ENCODE measurements at places on chromosomes 5 and 9.

GRCh38 chr5:157290156-157290980, 24.4 kb downstream of the CYFIP2 start:
- DNase-seq = no peak

DNA sequence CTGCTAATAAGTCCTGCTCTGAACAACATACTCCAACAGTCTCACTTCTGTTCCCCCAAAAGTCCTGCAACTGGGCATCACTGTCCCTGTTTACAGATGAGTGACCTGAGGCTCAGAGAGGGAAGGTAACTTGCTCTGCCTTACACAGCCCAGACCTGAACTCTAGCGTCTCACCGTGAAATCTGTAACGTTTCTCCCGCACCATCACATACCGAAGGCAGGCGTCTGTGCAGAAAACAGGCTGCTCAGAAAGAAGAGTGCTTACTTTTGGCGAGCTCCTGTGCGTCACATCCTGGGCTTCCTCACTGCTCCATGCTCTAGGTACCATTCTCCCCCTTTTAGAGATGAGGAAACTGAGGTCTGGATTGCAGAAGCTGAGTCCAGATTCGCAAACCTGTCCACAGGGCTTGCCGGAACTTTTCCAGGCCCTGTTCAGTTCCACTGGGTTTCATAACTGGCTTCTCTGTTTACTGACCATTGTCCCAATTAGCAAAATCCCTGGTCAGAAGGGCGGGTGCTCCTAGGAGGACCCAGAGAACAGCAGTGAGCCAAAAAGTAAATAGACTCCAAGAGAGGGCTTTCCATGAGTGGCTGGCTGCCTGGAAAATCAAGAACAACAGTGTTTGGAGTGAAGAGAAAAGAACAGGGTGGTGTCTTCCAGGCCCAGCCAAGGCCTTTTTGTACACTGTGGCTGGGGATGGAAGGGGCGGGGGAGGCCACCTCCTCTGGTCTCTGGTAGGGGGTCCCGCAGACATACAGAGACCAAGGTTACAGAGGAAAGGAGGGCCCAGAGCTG, 27.1 kb downstream of the GSN start:
- no peak for DNase-seq

DNA sequence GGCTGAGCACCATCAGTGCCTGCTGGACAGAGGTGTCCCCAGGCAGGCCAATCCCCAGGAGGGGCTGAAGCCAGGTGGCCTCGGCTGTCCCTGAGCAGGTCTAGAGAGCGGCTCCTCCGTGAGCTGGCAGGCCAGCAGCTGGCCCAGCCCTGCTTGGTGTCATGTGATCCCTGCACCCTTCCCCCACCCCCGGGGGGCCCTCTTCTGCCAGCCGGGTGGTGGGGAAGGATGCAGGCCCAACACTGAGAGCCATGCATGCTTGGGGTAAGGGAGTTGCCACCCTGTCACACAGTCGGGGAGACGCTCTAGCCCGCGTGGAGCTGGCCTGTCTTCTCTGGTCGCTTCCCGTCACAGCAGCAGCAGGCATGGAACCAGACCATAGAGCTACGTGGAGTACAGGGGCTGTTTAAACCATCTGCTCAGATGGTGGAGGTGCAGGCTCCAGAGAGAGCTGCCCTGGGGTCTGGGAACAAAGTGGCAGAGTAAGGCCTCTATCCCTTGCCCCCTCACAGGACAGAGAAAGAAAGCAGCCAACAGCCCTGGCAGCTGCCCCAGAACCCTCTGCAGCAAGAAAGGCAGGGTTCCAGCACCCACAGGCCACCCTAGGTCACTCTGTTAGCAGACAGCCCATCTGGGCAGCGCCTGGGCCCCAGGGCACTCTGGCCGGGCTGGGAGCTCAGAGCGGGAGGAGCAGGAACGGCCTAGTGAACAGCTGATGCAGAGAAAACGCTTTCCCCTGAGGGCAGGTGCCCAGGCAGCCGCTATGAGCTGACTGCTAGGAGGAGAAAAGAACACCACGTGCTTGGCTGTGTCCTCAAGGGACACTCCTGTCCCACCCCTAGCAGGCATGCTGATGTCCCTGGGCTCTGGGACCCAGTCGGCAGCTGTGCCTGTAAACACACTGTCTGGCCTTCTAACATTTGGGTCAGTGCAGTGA, 6.8 kb downstream of the RALGDS start:
- peak; percentile 61 for DNase-seq

DNA sequence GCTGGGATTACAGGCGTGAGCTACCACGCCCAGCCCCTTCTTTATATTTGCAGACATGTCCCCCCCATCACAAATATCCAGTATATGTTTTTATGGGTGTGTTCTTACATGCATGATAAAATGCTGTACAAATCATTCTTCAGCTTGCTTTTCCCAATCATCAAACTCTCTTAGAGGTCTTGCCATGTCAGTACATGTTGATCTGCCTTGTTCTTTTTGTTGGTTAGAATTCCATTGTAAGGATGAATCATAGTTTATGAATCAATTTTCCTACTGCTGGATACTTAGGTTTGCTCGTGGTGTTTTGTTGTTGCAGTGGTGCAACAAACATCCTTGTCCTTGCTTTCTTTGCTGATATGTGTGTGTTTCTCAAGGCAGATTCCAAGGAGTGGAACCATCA, 79.9 kb upstream of the NEURL1B start:
- no peak for DNase-seq

GRCh38 chr5:161387121-161387520, 159.4 kb downstream of the GABRB2 start:
- DNase-seq = no peak

DNA sequence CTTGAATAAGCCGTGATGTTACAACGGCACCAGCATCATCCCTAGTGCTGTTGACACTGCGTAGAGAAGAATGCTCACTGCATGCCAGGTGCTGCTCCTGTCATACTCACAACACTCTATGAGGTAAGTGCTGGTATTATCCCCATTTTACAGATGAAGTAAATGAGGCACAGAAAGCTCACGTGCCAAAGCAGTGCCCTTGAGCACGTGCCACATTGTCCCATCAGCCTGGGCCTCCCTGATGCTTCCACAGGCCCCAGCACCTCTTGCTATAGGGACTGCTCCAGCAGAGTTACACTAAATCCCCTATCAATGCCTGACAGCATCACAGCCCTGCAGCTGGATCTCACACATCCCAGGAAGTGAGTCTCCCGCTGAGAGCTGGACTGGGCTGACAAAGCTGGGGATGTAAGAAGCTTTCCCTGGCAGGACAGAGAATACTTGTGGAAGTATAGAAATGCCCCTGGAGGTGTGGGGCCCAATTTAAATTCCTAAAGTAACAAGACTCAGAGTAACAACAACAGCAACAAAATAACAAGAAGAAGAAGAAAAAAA, 216.1 kb downstream of the FSTL4 start:
- DNase-seq = no peak

- no peak for DNase-seq
Measured at GRCh38 chr5:59042201-59043055, 459.6 kb downstream of the RAB3C start.

- no peak for DNase-seq
Measured at GRCh38 chr9:126527109-126527825, 86.5 kb upstream of the LMX1B start.

DNA sequence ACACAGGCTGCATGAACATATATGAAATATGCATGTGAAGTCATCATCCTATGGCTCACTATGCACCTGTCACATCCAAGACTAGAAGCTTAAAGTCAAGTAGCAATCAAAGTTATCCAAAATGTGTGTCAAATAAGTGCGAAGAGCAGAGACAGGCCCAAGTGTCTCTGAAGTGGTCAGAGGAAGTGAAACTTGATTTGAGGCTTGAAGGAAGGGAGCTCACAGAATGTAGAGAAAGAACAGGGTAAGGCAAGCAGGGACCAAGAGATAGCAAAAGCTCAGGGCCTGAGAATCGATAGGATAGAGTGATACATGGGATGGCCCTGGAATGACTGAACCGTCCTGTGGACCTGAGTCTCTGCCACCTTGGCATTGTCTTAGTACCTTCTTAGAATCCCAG, 274.3 kb upstream of the TRPC7 start:
- DNase-seq = no peak

GRCh38 chr5:66987949-66988838, 208.4 kb downstream of the CD180 start:
- DNase-seq = peak; percentile 52

DNA sequence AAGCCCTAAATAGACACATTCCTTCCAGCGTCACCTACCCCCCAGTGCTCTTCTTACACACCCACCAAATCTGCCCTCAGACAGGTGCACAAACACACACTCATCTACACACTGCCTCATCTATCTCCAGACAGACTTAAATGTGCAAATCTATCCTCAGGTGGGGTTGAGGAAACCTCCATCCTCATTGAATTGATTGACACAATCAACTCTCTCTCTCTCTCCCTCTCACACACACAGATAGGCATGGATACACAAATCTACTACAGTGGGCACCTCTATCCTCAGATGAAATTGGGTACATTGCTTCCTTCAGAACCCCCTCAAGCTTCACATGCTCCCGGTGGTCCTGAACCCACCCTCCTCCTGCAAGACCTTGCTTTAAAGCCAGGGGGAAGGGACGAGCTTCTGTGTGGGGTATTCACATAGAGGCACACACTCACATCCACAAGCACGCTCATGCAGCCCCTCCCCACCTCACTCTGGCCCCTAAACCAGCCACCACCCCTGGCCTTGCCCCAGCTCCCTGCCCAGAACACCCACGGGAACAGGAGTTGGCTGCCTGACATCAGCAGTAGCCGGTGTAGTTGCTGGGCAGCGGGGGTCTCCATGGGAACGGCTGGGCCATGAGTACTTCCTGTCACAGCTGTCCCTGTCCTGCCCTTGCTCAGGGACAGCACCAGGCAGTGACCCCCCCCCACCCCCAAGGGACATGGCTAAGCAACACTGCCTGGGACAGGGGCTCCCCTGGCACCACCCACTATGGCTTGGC, 22.8 kb downstream of the PCDH1 start:
- no peak for DNase-seq

DNA sequence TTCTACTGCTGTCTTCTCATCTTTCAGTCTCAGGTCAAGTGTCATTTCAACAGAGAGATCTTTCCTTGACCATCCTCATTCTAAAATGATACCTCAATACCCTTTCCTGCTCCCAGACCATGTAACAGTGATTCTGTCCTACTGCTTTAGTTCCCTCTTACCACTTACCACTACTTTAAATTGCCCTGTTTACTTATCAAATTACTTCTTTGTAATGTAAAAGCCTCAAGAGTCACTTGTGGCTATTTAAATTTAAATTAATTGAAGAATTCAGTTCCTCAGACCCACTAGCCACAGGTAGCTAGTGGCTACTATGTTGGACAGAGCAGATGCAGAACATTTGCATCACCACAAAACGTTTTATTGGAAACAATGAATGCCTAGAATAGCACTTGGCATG, 217.3 kb downstream of the ADAMTS6 start:
- DNase-seq = no peak

DNA sequence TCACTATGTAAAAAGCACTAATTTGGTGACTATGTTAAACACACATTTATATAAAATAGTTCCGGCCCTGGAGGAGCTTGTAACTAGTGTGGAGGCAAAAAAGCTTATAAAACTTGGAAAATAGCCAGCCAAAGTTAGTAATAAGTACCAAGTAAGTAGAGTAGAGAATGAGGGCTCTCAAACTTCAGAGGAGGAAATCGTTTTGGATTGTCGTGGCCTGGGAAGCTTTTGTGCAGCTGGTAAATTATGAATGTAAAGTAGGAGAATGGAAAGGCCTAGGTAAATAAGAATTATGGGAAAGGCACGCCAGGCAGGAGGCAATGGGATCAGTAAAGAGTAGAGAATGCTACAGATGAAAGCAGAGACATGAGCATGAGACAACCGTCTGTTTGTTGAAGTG, 832.7 kb upstream of the ZNF608 start:
- DNase-seq = no peak

- no peak for DNase-seq
Measured at GRCh38 chr9:15492485-15493150, 18.2 kb downstream of the PSIP1 start.

DNA sequence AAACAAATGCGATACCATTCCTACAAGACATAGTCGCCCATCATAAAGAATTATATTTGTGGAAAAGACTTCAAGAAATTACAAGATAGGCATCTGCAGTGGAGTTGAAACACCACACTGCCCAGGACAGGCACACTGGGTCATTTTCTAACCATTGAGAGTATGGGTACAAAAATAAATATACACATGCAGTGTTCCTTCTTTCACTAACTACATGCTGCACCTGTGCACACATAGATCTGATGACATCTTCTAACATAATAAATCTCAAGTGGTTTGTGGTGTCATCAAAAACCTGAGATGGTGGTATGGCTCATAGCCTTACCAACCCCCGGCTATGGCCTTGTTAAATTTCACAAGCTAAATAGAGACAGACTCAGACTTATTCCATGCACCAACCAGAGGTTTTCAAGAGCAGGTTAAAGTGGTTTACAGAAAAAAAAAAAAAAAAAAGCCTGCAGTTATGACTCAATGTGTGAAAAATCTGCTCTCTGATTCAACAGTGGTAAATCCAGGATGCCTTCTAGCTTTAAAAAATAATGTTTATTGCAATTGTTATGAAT, 12.4 kb upstream of the NFIB start:
- DNase-seq = peak; percentile 93

GRCh38 chr5:32329395-32329834, 16.7 kb upstream of the MTMR12 start:
- peak; percentile 61 for DNase-seq

- DNase-seq = no peak
Measured at GRCh38 chr9:114153761-114154599, 1.4 kb upstream of the COL27A1 start.

DNA sequence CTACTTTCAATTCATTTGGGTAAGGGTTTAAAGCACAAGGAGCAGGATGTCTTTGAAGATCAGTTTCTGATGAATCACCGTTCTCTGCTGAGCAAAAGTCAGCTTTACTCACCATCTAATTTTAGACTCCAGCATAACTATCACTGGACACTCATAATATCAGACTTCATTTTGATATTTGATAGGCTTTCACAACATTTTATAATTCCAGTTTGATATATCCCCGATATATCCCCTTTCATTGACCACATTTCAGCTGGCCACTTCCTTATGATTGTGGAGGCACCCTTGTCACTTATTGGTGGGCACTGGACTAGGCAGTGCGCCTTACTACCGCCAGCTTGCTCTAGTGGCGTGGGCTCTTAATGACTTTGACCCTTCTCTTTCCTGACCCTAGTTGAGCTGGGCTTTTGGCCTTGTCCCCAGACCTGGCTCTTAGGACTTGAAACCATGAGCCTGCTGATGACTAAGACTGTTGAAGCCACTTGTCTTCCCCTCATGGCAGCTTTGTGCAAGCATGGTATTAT, 46.8 kb downstream of the CYSTM1 start:
- no peak for DNase-seq

GRCh38 chr9:93065135-93065720, 6.7 kb downstream of the SUSD3 start:
- no peak for DNase-seq

- no peak for DNase-seq
Measured at GRCh38 chr5:95063492-95063891, 221.4 kb downstream of the MCTP1 start.

DNA sequence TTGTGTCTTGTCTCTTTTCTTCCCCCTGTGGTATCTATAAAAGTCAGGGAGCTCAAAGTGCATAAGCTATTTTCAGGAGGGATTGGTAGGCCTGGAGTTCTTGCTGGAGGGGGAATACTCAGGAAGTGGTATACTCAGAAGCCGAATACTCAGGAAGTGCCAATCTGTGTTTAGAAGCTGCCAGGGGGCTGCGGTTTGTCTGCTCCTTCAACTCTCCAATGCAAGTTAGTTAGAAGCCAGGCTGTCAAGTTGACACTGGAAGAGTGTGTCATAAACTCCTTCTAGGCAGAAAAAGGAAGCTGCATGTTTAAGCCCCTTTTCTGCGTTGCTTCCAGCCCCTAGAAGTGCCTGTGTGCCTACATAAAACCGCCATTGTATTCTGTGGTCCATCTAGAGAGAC, 366.5 kb downstream of the TAF11L14 start:
- DNase-seq = no peak
